ENCODE measurements at places on chromosomes 7 and 10.
A peak's percentile ranks its signal among the peaks of the same experiment; 100 is the strongest.

DNA sequence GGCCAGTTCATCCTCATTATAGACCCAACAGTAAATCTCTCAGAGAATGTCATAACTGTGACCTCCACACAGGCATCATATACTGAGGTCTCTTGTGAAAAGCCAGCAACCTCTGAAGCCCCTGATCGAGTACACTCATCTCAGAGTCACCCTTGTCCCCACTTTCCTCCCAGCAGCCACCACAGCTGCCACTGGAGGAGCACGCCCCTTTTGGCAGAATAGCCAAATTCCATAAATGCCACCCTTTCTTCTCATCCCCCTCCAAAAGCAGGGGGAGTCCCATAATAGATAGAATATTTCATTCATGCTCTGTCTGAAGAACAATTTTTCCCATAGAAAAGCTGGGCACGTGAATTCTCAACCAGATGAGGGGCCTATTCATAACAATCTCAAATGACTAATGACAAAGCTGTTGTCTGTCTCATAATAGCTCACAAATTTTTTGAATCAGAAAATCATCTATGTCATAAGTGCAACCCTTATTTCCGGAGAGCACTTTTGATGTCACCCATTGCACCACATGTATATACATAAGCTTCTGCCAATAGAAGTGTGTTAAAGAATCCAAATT is 47.4 kb downstream of the SGMS1 start:
- DNase-seq = no peak

DNA sequence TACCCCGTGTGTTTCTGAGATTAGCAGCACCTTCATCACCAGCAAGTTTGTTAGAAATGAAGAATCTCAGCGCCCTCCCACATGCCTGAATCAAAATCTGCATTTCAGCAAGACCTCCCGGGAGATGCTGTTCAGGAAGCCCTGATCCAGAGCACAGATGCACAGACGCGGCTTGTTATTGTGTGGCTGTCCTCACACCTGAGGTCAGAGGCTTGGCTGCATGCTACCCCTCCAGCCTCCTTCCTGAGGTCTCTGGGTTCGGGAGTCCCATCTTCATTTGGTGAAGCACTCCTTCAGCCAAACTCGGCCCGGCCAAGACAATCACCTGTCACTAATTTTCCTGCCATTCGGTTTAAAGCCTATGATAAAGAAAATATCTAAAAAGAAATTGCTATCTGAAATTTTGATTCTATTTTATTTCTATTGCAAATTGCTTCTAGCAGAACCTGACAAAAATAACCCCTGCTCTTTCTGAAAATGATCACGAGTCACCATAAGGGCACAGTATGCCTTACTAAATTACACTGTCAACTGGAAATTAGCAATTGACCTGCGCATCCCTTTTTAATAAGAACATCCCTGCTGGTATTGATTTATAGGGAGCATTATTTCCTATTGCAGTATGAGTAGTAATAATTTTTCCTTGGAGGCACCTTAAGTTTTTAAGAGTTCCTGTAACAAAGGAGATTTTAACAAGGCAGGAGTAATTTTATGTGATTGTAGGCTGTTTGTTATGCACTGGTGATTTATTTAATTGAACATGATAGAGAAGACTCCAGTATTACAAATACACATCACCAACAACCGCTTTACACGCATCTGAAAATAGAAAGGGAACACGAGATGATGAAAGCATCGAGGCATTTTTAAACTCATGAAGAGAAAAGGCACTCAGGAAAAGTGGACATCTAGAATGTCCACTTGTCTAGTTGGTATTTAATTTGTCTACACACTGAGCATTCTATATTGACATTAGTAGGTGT is 49.5 kb downstream of the VSTM2A start:
- no peak for DNase-seq

DNA sequence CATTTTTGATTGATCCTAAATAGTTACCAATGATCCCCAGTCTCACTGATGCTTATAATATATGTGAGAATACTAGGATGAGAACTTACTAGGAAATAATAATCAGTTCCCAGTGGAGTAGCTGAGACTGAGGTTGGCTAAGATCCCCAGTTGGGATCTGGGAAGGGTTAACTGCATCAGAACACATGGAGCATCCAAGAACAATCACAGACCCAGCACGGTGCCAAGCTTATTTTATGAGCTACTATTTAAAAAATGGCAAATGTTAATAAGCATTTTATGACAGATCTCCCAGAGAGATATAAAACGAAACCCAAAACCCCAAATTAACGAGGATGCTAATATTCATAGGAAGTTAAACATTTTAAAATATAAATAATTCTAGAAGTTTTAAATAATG is 379.5 kb downstream of the THSD7A start:
- no peak for DNase-seq

- DNase-seq = no peak
These were observed 415.1 kb upstream of the C7orf33 start for GRCh38 chr7:148175512-148175911.

DNA sequence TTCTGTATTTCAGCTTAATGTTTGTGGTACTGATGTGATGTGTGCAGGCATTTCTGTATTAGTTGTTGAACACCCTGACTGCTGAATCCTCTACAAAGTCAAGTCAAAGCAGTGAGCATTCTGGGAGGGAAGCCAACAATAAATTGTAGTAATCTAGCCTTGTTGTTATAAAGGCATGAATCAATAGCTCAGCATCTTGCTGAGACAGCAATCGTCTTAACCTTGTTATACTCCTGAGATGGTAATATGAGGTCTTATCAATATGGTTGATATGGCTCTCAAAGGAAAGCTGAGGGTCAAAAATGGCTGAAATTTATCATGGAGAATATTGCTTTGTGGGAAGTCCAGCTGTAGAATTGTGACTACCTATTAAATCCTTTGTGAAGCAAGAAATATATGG is 299.4 kb downstream of the DNAJB9 start:
- no peak for DNase-seq

- DNase-seq = no peak
These were observed 85.1 kb upstream of the SDK1 start for GRCh38 chr7:3215624-3216585.

DNA sequence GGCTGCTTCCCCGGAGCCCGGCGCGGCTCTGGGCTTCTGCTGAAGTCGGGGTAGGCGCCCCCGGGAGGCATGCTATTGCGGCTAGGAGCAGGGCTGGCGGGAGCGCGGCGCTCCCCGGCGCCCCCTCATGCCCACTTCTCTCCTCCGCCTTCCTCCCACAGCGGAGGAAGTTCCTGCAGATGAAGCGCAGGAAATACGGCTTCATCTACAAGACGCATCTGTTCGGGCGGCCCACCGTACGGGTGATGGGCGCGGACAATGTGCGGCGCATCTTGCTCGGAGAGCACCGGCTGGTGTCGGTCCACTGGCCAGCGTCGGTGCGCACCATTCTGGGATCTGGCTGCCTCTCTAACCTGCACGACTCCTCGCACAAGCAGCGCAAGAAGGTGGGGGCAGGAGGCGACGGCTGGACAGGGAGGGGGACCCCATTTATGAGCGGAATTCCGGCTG is 479 bp downstream of the CYP26A1 start:
- no peak for DNase-seq

- DNase-seq = no peak
These were observed 47.8 kb downstream of the IPMK start for GRCh38 chr10:58219875-58220274.

DNA sequence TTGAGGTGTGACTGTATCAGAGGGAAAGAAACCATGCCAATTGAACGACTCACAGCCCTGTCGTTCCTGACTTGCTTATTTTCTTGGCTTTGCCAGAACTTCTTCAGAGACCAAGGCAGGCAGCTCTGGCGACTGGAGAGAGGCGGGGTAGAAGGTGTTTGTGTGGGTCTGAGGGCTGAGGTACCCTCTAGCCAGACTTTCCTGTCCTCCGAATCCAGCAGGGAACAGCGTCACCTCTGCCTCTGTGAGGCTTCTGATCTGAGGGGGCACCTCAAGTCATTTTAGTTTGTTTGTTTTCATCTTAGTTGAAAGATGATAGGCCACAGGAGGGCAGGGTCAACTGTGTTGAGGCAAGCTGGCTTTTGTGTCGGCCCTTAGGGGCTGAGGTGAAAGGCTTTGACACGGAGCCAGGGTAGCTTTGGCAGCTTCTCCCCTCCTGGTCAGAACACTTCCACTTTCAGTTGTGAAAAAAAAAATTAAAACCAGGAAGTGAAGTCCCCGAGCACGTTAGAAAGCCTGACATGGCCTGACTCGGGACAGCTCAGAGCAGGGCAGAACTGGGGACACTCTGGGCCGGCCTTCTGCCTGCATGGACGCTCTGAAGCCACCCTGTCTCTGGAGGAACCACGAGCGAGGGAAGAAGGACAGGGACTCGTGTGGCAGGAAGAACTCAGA is 1.9 kb downstream of the ACSL5 start:
- DNase-seq = peak; percentile 16

DNA sequence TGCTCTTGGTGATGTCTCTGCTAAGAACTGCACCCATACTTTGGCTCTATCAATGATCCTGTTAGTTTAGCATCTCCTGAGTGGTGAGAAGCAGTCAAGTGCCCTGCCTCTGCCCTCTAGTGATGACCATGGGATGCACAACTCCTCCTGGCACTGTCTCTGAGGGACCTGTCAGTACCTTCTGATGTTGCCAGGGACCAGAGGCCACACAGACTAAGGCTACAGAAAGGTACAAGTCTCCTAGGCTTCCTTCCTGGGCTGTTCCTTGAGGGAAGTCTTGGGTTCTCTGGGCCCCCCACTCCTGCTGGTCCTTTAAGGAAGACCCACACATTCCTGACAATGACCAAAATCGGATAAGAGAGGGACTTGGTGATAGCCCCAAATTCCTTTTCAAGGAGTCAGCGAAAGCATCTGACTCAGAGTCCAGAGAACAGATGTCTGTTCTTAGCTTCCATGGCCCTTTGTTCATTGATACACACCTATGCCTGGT is 15.3 kb downstream of the NKX2-3 start:
- DNase-seq = no peak

- no peak for DNase-seq
These were observed 16.1 kb upstream of the CUZD1 start for GRCh38 chr10:122861711-122862161.

- DNase-seq = no peak
These were observed 169.9 kb upstream of the RNF32 start for GRCh38 chr7:156470399-156471320.

- DNase-seq = no peak
These were observed 1.1 kb downstream of the SP4 start for GRCh38 chr7:21429021-21429420.

DNA sequence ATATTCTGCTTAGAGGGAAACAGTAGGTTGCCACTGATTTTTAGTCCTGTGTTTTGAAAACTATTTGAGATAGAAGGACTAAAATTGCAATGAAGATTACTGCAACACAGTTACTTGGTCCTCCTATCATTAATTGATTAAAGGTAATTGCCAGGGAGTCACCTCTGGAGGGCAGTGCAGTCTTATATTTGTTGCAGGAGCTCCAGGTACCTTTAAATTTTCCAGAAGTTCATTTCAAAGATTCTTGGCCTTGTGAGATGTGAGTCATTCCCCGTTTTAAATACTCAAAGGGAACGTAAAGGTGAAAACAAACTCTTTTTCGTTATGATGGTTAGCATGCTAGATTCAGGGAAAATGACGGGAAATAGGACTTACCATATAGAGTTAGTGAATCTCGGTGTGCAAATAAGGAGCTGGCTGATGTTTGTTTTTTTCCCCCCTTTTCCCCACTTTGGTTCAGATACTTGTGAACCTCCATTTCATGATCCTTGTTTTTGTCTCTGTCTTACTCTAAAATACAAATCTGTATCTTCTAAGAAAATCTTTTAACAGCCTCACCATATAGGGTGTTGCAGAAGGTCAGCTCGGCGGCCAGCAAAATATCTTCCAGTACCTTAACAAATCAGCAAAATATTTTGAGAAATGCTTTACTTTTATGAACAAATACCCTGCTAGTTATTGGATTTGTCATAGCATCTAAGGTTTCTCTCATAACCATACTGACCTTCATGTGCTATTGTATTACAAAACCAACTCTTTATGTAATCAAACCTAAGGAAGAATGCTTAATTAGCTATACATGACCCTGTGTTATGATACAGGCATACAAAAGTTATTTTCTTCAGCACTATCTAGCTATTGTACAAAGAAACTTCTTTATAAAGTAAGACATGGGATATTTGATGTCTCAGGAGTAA is 143.0 kb upstream of the HDAC9 start:
- DNase-seq = peak; percentile 50

DNA sequence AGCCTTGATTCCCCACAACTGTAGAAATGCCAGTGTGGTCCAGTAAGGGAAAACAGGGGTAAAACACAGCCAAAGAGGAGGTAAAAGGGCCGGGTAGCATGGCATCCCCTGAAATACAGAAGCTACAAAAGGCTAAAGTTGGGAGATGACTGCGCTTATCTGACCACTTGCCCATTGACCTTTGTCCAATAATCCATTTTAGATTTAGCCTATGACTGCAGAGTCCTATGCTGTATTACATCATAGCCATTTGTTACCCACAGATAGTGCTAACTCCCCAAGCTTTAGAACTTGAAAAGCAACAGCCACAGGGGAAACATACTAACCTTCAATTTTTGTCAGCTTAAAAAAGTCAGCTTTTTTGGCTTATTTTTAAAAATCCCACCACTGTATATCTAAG is 26.2 kb downstream of the MTPN start:
- no peak for DNase-seq

DNA sequence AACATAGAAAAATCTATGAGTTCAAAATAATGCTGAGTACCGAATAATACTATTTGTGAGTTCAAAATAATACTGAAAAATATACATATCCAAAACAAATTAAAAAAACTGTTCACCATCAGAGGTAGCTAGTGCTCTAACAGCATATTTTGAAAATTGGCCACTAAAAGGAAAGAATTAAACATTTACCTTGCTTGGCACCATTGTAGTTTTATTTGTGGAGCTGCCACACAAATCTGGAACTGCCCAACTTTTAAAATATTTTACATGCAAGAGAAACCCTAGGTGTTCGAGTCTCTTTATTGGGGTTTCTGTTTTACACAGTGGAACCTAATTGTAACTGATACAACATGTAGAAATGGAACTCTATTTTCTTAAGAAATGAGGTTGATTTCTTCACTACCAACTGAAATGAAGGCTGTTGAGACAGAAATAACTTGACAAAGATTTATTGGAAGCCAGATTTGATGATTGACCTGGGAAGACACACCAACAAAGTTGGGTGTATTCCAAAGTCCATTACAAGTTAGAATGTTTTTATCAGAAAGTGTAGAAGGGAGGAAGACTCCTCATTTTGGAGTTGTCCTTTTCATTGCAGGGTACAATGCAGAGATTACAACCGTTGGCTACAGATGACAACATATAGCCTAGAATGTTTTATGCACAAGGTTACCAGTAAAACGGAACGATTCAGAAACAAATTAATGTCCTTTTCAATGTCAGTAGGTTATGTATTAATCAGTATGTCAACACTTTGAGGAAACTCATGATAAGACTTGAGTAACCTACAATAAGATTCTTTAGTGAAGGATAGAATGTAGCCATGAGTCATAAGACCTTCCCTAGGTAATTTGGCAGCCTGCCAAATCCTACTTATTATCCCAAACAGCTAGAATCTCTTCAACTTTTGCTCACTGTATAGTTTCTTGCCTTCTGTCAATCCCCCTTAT is 73.8 kb upstream of the PAPSS2 start:
- no peak for DNase-seq
